NCI-H1105 treated with DMSO at 0.1 percent for 48 hours (cell line): ENCODE measurements at places on chromosomes 2 and 18.

GRCh38 chr2:15675456-15676195 lies 84.0 kb downstream of the DDX1 start:
- DNase-seq = no peak

DNA sequence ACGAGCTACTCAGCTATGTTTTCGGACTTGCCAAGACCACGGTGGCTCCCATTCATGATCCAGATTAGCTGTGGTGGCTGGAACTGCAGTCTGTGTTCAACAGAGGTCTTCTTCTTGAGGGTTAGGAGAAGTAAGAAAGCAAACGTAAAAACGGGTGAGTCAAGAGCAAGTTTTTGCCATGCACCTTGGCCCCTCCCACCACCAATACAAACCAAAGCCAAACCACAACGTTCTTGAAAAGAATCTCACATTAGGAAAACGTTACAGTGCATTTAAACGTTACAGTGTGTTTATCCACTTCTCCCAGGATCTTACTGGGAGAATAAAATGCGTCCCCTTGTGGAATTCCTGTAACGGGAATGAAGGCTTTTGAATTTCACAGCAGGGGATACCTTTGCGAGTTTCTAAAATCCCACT lies 725 bp downstream of the FBXO48 start:
- no peak for DNase-seq

DNA sequence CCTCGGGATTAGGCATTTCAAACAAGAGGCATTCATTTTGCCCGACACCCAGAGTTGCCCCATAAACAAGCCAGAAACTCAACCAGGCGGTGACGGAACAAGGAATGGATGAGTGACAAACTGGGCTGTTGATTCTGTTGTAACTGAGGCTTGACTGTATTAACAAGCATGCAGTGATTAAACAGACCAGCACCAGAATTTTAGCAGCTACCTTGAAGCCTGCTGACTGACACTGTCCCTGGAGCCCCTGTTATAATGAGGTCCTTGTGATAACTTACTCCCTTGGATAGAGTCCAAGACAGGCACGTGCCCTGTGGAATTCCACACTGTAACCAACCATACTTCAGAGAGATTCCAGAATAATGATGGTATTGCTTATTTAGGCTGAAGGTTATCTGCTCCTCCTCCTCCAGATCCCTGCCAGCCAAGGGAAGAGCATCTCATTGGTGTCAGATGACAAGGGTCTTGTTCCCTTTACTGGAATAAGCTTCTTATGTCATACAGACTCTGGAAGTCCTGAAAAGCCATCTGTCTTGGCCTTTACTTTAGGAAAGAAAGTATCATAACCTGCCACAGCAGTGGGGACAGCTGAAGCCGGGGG lies 97.1 kb upstream of the RMDN2 start:
- DNase-seq = peak; percentile 31

DNA sequence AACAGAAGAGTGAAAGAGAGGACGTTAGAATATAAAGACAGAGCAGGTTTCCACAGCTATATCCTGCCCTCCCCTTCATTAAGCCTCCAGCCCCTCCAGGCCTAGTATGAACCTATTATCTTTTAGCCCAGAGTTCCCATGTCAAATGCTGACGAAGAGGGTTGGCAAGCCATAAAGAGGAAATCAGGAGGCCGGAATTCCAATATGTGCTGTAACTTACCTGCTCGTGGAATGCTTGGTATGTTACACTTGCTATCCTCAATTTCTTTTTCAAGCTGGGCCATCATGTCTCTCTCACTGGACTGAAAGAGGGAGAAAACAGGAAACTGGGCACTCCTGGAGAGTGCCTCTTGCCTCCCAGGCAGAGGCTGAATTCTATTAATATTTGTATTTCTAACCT lies 264.1 kb downstream of the TRIB2 start:
- DNase-seq = no peak

DNA sequence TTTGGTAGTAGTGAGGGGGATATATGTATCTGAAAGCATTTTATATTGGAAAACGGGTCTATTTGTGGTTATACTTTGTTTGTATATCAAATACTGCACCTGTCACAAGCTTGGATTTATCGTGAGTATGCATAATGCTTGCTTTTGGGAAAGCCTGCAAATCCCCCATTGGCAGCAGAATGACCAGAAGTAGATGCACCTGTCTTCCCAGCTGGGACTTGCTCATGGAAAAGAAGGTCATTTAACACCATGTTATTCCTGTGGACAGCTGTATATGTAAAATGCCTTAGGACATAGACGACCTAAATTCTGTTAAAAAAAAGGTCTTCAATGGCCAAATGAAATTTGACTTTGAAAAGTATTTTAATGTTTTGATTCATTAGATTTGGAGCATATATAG lies 599.4 kb downstream of the XIRP2 start:
- DNase-seq = peak; percentile 77

DNA sequence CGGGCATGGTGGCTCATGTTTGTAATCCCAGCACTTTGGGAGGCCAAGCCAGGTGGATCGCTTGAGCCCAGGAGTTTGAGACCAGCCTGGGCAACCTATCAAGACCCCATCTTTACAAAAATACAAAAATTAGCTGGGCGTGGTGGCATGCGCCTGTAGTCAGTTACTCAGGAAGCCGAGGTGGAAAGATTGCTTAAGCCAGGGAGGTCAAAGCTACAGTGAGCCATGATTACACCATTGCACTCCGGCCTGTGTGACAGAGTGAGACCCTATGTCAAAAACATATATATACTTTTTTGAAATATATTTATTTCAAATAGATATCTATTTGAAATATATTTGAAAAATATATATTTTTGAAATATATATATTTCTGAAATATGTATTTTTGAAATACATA lies 10.9 kb downstream of the OSBPL1A start:
- no peak for DNase-seq

- no peak for DNase-seq
These were observed 11.0 kb downstream of the RTP5 start for GRCh38 chr2:241880311-241881073.

DNA sequence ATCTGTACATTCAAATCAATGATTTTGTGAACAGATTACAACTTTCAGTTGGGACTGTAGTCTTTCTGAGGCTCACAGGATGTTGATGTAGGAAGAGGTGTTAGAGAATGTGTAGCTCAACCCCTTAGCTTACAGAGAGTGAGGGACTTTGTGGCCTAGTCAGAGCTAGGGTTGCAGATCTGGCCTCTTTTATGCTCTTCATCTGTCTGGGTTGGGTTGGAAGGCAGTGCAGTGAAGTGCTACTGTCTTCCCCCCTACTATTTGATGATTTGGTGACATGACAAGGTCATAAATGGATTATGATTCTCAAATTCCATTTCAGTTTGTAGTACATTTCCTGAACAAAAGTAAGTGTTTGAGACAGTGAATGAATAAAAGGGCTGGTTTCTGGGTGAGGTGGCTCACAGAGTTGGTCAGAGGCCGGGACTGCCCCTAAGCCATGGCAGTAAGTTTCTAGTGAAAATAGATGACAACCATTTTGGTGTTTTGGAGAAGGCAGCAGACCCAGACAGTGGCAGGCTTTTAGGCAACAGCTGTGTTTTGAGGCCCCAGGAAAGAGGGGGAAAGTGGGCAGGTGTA lies 21.6 kb downstream of the MAP4K4 start:
- DNase-seq = no peak

GRCh38 chr18:78873926-78874500 lies 105.6 kb upstream of the SALL3 start:
- no peak for DNase-seq

- no peak for DNase-seq
These were observed 35.0 kb upstream of the GLI2 start for GRCh38 chr2:120700659-120701058.

DNA sequence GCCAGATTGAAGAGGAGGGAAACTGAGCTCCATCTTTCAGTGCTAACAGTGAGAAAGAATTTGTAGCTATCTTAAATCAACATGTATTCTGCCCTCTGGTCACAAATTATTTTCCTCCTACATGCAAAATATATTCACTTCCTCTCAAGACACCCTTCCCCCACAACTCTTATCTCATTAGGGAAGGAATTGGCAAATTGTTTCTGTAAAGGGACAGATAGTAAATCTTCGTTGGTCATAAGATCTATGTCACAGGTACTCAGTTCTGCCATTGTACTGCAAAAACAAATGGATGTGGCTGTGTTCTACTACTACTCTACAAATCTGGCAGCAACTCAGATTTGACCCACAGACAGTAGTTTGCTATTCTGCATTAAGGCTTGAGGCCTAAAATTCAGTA lies 53.0 kb upstream of the CYP20A1 start:
- no peak for DNase-seq

GRCh38 chr18:50842846-50843245 lies 23.0 kb upstream of the MRO start:
- DNase-seq = no peak

DNA sequence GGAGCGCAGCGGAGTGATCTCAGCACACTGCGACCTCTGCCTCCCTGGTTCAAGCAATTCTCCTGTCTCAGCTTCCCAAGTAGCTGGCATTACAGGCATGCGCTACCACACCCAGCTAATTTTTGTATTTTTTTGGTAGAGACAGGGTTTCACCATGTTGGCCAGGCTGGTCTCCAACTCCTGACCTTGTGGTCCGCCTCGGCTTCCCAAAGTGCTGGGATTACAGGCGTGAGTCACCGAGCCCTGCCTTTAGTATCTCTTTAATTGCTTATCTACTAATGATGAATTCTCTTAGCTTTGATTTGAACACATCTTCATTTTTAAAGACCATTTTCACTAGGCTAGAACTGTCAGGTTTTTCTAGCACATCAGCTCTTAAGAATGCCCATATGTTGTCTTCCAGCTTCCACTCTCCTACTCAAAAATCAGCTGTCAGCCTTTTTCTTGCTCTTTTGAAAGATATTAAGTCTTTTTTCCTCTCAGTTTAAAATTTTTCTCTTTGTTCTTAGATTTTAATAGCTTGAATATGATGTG lies 16.1 kb upstream of the MFSD2B start:
- no peak for DNase-seq

DNA sequence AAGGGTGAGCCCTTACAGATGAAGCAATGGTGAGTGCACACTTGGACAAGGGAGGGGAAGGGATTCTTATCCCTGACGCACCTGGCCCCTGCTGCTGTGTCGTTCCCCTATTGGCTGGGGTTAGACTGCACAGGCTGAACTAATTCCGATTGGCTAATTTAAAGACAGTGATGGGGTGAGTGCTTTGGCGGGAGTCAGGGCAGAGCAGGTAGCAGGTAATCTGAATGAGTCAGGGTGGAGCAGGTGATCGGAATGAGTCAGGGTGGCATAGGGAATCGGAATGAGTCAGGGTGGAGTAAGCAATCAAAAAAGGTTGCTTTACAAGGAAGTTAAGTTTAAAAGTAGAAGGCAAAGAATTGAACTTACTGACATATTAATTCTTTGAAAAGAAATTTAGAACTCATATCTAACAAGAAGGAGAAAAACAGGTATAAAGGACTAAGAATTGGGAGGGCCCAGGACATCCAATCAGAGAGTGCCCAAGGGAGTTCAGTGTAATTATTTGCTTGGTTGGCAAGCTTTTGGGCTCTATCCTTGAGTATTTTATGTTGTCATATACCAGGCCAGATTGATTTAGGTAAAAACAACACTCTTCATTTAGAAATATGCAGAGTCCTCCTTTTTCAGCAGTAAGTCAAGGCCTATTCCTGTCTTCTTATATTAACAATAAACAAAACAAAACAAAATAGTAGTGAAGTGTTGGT lies 52.3 kb upstream of the RALBP1 start:
- DNase-seq = no peak

DNA sequence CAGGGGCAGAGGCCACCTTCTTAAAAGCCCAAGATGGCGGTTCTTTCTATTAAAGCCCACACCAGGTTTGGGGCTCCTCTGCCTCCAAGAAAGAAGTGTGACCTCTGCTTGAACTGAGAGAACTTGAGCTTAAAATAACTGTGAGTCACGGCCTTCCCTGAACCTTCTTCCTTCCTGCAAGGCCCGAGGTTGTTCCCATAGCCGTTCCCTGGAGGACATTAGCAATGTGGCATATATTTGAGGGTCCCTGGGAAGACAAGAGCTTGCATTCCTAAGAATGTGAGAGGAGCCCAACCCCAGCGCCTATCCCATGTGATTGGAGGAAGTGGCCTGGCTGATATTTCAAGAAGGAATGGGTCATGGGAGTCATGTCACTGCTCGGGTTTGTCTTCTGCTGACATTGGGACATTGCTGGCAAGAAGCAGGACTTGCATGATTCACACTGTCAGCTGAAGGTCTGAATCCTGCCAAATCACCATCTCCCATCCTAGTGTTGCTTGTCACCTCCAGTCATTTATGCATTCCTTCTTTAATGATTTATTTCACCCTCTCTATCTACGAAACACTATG lies 168.1 kb downstream of the TRIB2 start:
- no peak for DNase-seq

DNA sequence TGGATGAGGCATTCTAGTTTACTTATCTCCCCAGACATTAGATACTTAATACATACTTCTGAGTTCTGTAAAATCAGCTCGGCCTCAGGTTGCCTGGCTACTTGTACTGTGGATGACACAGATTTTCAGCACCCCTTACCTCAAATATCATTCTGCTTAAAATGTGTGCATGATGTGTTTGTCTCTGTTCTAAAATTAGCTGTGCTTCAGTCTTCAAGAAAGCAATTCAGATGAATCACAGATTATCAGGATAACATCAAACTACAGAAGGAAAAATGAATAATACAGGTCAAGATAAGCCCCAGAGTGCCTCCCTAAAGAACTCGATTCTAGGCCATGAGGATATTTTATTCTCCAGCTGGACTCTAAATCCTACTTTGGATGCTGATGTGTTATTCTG lies 21.3 kb upstream of the MAPRE2 start:
- no peak for DNase-seq

DNA sequence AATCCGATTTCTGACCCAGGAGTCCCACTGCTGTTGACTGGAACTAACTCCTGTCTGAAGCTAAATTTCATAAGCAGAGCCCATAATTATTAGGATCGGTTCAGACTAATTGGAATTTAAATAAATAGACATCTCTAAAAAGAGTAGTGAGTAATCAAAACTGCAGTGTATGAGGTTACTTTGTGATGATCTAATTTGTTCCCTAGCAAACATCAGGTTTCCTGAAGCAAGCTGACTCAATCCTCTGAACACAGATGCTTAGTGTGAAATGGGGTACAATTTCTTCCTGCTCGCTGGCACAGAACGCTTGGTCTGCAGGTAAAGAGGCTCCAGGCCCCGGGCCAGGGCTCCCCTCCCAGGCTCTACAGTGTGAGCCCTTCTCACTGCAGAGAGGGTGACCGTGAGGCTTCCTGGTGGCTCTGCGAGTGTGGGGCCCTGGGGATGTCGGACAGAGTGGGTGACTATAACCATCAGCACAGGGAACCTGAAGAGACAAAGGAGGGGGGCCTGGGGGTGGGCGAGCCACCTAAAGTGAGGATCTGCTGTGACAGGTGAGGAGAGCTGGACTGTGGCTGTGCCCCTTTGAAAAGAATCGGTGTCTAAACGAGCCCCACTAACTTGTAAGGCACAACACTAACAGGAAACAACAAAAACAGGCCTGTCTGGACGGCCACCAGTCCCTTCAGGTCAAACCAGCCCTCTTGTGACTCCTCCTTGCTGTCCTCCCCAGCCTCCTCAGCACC lies 20.2 kb downstream of the CHST10 start:
- no peak for DNase-seq

GRCh38 chr2:119015845-119016244 lies 73.9 kb downstream of the MARCO start:
- no peak for DNase-seq
